Stimulated activated CD4-positive, alpha-beta T cell treated with anti-CD3 and anti-CD28 coated beads, Interleukin-2, amount 100 ng/mL, for 24 hours (primary cell): ENCODE measurements at places on chromosomes 13 and 19.
A peak's percentile ranks its signal among the peaks of the same experiment; 100 is the strongest.

GRCh38 chr19:29967623-29968022 is 25.6 kb downstream of the URI1 start:
- no peak for DNase-seq

- DNase-seq, result no peak
Observed at GRCh38 chr13:111907341-111907880, 159.5 kb upstream of the SOX1 start.

DNA sequence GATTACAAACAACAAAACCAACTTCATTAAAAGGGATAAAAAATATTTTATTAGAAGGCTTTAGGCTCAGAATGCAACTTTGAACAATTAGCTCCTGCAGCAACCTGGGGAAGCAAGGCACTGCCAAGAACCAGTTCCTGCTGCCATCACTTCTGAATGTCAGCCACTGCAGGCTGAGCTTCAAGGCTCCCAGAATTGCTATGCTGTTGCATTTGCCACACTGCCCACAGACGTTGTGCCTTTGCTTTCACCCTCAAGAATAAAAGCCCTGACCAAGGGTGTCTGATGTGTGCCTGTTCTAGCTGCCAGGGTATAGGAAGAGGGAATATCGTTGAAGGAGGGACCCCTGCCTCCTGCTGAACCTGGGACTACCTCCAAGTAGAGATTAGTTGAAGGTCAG is 238.4 kb downstream of the ITGBL1 start:
- DNase-seq, result no peak

GRCh38 chr19:6732803-6733337 is 4.5 kb downstream of the GPR108 start:
- DNase-seq, result no peak

- DNase-seq, result no peak
Observed at GRCh38 chr13:108212886-108213285, 2.5 kb downstream of the LIG4 start.

DNA sequence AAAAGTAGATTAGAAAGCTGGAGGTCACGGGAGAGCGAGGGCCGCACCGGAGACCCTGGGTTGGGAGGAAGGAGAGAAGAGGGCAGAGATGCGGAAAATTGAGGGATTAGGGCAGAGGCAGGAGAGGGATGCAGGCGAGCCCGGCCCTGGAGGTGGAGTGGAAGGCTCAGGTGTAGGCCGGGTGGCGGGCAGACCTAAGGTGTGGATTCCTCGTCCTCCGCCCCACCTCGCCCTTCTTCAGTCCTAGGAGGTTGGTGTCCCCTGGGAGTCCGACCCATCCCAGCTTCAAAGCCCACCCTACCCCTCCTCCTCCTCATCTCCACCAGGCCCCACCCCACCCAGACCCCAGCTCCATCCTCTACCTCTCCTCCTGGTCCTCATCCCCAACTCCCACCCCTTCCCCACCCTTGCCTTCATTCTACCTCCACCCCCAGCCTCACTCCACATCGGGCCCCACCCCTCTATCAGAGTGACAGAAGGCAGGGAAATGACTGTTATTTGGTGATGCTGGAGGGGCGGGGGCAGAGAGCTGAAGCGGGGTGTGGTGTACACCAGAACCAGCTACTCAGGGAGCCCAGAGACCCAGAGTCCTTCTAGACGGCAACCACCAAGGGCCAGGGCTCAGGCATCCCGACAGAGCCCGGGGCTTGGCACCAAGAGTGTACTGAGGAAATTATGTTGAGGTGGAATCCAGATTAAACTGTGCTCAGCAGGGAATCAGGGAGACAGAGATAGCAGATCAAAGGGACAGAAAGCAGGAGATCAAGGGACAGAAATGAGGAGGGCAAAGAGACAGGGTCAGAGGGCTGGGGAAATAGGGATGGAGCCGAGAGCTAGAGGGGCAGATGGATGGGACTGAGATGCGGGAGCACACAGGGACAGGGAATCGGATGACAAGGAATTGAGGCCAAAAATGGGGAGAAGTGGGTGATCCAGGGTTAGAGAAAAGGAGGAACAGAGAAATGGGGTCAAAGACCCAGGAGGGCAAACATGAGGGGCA is 6.4 kb downstream of the ERFL start:
- DNase-seq, result no peak

DNA sequence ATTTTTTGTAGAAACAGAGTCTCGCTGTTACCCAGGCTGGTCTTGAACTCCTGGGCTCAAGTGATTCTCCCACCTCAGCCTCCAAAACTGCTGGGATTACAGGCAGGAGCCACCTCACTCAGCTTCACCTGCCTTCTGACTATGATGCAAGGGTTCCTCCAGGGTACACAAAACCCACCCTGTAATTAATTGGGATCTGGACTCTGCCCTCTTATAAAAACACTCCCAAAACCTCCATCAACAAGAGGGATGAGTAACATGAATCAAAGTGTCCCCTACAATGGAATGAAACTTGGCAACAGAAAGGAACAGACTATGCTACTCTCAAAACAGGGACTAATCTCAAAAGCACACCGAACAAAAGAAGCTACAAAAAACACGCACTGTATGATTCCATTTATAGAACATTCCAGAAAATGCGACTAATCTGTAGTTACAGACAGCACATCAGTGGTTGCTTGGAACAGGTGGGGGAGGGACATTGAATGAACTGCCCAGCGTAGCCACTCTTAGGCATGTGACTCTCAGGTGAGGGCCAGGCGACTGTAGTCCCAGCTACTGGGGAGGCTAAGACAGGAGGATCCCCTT is 3.2 kb upstream of the PRR36 start:
- no peak for DNase-seq

DNA sequence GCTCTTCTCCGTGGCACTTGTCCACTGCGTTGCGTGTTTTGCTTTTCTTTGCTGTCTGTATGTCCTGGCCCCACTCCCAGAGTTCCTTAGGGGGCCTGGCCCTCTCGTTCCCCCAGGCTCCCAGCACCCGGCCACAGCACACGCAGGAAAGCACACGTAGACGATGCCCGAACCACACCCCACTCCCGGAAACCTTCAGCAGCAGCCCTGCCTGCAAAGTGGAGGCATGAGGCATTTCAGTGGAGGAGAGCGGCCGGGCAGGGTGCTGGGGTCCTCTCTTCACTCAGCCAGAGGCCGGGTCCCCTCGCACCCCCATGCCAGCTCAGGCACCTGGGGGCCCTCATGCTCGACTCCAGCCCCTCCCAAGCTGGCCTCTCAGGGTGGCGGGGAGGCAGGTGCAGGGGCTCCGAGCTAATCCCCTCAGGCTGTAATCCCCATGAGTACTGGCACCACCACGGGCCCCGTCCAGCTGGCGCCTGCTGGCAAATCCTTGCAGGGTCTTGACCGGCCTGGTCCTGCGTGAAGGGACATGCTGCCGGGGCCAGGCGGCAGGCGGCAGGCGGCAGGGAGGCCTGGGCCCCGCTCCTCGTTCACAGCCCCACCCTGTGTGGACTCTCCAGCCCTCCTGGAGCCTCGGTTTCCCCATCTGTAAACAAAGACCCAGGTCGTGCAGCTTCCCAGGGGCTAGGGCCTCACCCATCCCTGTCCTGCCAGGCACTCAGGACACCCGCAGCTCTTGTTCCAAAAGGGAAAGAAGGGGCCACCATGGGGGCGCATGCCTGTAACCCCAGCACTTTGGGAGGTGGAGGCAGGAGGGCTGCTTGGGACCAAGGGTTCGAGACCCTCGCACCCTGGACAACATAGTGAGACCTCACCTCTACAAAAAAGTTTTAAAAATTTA is 7.0 kb downstream of the PIP5K1C start:
- DNase-seq, result no peak

DNA sequence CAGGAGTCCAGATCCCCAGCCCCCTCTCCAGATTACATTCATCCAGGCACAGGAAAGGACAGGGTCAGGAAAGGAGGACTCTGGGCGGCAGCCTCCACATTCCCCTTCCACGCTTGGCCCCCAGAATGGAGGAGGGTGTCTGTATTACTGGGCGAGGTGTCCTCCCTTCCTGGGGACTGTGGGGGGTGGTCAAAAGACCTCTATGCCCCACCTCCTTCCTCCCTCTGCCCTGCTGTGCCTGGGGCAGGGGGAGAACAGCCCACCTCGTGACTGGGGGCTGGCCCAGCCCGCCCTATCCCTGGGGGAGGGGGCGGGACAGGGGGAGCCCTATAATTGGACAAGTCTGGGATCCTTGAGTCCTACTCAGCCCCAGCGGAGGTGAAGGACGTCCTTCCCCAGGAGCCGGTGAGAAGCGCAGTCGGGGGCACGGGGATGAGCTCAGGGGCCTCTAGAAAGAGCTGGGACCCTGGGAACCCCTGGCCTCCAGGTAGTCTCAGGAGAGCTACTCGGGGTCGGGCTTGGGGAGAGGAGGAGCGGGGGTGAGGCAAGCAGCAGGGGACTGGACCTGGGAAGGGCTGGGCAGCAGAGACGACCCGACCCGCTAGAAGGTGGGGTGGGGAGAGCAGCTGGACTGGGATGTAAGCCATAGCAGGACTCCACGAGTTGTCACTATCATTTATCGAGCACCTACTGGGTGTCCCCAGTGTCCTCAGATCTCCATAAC is at the start of gene APOE:
APOE (plus strand) TSS at position 360 of the 724 bp plus-strand sequence. CDS start 829 bp downstream, outside the sequence.
- no peak for DNase-seq

- DNase-seq, result no peak
Observed at GRCh38 chr13:43953370-43953769, 73.7 kb downstream of the LACC1 start.

DNA sequence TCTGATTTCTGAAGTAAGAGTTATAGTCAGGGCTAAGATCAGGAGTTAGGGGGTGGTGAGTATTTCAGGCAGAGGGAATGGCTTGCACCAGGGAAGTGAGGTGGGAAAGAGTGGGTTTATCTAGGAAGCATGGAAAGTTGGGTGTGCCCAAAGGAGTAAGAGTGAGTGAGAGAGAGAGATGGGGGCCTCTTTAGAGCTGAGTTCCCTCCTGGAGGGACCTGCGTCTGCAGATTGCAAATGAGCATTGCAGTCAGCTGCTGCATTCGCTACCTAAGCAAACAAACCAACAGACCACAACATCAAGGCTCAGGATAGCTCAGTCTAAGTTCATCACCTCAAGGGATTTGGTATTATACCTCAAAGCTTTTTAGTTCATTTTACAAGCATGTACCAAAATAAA is 405.8 kb downstream of the FGF9 start:
- DNase-seq, result no peak

DNA sequence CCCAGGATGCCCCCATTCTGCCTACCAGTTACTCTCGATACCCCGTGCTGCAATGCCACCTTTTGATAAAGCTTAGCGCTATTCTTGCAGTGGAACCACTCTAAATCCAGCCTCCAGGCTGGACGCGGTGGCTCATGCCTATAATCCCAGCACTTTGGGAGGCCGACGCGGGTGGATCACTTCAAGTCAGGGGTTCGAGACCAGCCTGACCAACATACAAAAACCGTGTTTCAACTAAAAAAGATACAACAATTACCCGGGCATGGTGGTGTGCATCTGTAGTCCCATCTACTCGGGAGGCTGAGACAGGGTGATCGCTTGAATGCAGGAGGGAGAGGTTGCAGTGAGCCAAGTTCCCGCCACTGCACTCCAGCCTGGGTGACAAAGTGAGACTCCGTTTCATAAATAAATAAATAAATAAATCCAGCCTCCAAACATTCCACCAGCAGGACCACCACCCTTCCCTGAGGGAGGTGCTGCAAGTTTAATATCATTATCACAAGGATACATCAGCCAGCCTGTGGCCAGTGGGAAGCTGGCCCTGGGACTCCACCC is 27.7 kb downstream of the CYP2B6 start:
- no peak for DNase-seq

GRCh38 chr13:111006506-111007031 is 91.7 kb upstream of the ANKRD10 start:
- DNase-seq, result no peak

DNA sequence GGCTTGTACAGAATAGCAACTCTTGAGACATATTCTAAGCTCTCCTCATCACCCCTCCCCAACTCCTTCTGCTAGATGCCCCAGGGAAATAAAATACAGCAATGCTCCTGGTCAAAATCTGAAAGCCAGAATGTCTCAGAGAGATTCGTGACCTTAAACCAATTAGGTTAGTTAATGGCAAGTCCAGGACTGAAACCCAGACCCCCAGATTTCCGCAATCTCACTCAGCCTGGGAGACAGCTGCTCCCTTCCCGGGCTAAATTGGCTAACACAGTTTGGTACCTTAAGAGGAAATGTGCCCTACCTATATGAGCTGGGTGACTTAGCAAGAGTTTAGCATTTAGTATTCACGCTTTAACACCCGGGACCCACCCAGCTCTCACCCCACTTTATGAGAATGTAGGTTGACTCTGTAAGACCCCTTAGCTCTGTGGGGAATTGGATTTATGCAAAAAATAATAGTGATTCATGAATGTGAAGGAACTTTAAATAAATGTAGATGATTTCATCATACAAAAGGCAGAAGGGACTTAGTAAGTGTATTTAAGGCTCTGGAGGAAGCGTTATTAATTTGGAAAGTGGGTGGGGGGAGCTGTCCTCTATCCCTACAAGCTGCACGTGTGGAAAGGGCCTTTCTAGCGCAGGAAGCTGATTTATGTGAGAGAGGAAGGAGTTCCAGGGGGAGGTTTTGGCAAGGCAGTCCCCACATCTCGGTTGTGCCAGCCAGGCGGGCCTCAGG is 1.1 kb downstream of the DLEU7 start:
- no peak for DNase-seq

DNA sequence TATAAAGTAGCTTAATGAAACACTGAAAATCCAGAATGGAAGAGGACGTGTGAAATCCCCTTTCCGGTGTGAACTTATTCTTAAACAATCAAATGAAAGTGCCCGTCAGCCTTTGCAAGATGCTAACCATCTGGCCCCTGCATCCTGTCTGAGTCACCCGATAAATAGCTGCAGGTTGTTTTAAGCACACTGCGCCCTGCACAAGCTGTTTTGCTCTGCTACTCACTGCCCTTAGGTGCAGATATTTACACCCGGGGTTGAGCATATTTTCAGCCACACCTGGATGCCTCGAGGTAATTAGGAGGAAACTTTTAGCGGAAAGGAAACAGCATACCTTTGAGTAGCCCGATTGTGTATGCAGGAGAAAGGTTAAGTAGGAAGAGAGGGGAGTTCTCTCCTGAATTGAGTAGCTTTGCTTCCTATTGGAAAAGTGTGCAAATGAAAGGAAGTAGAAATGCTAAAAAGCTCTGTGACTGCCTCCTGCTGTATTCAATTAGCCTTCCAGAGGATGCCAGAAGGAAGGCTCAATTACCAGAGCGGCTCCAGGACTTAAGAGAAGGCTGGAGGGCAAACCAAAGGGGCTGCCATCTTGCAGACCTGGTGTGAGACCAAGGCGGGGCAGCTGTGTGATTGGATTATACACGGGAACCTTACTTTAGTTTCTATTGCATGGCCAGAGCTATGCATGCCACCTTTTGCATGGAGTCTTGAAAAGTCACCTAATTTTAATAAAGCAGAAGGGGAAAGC is 42.5 kb downstream of the IRS2 start:
- no peak for DNase-seq

DNA sequence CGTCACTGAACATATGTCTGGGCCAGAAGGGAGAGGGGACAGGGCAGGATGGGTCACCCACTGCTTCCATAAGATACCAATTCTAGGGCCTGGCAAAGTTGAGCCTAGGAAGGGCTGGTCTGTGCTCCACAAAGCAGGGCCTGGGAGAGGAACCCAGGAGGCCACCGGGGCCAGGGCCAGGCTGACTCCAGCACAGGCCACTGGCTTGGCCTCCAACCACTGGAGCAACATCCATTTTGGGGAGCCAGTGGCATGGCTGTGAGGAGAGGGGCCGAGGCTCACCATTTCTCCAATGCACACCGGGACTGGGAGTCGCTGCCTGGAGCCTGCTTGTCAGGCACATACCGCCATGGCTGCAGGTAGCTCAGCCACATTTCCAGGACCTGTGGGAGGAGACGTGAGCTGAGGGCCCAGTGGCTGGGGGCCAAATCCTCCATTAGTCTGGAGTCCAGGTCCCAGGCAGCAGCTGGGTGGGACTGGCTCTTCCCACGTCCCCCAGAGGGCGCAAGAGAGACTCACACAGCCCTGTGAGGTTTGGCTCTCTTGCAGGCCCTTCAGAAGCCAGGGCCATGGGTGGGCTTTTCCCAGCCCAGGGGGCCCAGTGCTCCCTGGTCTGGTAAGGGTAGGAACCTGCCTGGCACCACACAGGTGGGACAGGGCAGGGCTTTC is 27.7 kb downstream of the TUBA3C start:
- DNase-seq, result peak; percentile 35
